GM06990 (cell line): ENCODE measurements at places on chromosomes 6 and 20.
A peak's percentile ranks its signal among the peaks of the same experiment; 100 is the strongest.

DNA sequence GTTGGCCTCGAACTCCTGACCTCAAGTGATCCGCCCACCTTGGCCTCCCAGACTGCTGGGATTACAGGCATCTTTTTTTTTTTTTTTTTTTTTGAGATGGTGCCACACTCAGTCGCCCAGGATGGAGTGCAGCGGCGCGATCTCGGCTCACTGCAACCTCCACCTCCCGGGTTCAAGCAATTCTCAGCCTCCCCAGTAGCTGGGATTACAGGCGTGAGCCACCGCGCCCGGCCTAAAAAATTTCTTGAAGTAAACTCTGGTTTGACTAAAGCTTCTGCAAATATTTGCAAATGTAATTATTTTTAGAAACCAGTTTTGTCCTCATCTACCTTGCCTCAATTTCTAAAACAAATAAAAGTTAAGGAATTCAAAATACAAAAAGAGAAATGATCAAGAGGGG, 1.2 kb downstream of the IBTK start:
- DNase-seq, result no peak

- no peak for DNase-seq
These were observed 36.5 kb downstream of the SNX14 start for GRCh38 chr6:85556992-85557668.

GRCh38 chr20:9031991-9032390, 36.9 kb upstream of the PLCB4 start:
- DNase-seq, result no peak

DNA sequence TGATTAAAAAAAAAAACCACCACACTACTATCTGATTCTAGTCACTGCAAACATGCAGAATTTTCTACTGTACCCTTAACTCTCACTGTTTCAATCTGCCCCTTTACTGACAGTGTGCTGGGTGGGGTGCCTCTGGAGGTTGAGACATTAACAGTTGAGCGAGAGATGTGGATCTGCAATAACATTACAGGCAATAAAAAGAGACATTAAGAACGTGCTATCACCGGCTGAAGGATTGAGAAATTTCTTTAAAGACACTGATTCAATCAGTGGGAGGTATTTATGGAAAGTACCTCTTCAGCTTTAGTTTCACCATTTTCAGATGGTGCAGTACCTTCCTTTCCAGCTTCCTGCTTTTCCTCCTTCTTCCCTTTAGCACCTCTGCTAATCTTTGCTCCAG, 32.5 kb downstream of the HMGN3 start:
- DNase-seq, result no peak

DNA sequence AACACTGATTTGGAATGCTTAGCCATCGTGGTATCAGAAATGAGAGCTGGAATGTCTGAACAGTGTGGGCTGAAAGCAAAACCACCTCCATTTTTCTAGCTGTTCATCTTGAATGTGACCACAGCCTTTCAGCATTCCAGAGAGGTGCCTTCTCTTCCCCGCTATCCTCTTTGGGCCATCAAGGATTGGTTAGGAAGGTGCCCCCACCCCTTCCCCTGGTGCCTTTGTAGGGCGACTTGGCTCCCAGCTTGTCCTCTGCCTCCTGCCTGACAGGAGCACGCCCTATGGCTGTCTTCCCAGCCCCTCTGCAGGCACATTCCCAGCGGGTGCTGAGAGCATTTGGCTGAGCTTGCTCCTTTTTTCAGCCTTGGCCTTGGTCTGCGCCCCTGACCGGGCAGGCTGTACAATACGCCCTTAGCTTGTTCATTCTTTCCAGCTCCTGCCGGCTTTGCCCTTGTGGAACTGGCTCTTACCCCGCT, 97.5 kb downstream of the ARMC2 start:
- no peak for DNase-seq

DNA sequence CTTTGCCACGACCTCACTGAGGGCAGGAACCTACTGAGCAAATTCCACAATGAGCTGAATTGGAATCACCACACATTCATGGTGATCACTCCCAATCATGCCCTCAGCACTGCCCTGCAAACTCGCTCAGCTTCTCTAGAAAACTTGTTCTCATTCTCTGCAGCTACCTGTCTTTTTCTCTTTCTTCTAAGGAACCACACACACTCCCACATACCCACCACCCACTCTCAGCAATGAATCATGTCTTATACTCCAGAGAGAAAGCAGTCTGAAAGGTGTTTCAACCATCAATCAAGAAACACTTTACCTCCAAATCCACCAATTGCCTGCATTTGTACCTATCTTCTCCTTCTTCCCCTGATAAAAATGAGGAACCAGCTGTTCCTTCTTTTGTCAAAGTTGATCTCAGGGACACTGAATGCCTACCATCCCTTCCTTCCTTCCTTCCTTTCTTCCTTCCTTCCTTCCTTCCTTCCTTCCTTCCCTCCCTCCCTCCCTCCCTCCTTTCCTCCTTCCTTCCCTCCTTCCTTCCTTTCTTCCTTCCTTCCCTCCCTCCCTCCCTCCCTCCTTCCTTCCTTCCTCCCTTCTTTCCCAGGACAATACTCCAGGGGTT, 84.6 kb upstream of the SGK1 start:
- DNase-seq, result no peak

GRCh38 chr6:127243501-127243900, 23.2 kb upstream of the RNF146 start:
- DNase-seq, result no peak

DNA sequence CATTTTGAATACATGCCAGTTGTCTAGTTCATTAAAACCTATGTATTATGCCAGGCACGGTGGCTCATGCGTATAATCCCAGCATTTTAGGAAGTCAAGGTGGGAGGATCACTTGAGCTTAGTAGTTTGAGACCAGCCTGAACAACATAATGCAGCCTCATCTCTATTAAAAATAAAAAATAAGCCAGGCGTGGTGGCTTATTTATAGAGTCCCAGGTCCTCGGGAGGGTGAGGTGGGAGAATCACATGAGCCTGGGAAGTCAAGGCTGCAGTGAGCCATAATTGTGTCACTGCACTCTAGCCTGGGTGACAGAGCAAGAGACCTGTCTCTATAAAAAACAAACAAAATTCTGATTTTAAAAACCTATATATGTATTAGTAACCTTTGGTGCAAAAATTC, 27.5 kb downstream of the ORC3 start:
- no peak for DNase-seq

DNA sequence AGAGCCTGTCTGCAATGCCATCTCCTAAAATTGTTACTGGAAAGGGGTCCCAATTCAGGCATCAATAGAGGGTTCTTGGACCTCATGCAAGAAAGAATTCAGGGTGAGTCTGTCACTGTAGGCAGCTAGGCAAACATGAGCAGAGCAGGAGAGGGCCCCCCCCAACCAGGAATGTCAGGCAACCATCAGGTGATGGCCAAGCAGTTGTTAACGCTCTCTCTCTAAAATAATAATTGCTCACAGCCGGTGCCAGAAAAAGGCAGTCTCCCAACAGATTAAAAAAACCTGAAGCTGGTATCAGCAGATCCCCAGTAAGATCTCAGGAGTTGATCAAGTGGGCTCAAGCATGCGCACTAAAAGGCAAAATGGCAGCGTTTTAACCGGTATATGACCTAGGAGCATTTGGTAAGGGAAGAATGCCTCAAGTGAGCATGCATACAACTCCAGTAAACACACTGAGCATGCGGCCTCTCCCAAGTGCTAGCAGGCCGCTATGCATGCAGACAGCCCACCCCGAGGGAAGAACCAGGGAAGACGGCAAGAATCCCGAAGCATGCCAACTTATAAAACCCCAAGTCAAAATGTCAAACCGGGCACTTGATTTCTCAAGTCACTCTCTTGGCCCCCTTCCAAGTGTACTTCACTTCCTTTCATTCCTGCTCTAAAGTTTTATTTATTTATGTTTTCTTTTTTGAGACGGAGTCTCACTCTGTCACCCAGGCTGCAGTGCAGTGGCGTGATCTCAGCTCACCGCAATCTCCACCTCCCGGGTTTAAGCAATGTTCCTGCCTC, 44.0 kb upstream of the RNGTT start:
- no peak for DNase-seq

- DNase-seq, result peak; percentile 76
These were observed 862.7 kb upstream of the FLRT3 start for GRCh38 chr20:15200147-15200565.

- peak; percentile 9 for DNase-seq
These were observed 511.8 kb upstream of the ZNF337 start for GRCh38 chr20:26208296-26209091.

- peak; percentile 0 for DNase-seq
These were observed 118.5 kb downstream of the GFRAL start for GRCh38 chr6:55445648-55446204.

DNA sequence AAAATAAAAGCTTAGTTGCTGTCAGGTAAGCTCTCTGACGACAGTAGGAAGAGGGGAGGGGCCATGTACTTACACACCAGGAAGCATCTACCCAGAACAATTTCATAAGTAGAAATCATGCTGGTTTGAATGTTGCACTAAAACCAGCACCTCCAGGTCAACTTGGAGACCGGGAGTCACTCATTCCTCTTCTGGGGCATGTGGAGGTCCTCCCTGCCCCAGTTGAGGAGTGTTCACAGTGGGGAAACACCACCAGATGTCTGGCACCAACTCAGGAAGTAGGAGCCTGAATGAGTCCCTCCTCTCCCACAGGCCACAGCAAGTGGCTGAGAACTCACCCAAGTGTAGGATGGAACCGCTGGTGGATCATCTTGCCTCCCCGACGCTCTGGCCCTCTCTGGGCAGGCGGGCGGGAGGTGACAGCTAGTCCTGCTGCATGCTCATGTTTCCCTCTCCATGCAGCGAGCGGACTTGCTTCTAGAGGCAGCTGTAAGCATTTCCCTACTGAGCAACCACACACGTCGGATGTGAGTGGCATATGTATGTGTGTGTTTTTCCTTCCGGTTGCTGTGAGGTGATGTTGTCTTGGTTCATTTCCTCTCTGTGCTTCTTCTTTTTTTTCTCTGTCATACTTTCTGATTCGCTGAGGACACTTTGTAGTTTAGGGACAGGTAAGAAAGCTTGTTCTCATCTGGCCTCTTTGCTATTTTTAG, 149.5 kb upstream of the NEDD9 start:
- DNase-seq, result peak; percentile 86

- DNase-seq, result peak; percentile 60
These were observed 7.0 kb downstream of the DYNLRB1 start for GRCh38 chr20:34522969-34523871.

DNA sequence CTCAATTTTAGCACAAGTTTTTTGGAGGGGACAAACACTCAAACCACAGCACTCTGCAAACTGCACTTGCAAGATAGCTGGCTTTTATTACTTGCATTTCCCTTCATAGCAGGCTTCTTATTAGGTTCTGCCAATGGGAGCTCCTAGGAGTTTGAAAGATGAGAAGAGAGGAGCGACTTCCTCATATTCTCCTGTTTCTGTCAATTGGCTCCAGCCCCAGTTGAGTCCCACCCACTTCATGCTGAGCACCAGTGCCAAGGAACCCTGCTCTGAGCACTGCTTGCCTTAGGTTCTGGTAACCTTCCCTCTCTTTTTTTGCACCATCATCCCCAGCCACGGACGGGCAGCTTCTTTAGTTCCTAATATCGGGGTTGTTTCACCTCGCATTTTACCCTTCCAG, 67.9 kb downstream of the PSMB1 start:
- DNase-seq, result no peak

DNA sequence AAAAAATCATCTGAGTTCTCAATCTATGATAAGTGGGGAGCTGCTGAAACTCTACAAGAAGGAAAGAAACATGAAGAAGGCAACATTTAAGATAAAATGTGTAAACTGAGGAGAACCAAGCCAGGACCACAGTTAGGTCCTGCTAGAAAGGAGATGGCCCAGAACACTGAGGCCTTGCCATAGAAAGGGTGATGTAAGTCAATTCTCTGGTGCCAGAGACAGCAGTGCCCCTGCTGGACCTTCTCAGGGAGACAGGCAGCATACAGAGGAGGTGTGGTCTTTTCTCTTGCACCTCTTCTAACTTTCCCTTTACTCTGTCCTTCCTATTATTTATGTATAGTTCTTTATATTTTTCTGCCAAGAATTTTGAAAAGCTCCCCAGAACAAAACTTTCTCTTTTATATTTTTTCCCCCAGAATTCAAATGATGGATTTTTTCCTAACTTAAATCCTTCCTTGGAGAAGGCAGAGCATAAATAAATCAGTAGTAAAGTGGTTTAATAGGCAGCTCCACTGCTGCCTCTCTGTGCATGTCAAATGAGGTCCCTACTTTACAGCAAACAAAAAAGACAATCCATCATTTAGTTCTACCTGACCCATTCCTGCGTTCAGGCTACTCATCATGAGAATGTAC, 9.0 kb downstream of the UQCC2 start:
- DNase-seq, result no peak

DNA sequence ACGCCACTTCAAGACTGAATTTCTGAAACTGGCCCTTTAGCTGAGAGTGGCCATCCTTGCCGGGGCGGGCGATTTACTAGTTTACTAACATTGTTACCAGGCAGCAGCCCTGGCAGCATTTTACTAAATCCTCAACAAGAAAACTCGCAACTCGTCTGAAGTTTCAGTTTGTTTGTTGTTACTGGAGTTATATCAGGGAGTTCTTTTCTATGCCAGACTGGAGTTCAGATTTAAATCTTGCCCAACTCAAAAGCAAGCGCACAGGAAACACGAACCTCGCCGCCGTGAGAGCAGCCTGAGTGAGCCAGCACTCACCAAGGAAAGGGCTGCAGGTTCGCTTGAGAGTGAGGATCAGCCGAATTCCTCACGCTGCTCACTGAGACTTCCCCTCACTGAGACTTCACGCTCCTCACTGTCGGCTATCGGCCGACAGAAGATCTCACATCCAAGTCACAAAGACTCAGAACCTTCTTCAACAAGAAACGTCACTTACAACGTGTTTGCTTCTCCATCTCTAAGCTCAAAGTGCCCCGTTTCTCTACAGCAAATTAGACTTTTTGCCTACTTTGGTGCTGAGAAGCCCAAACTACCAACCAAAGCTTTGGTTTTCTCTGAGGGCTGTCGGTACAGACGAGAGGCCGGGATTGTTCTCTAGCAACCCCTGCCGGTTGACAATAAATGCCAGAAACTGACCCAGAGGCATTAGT, 78.9 kb downstream of the OLIG3 start:
- peak; percentile 34 for DNase-seq

GRCh38 chr6:44176762-44177509, 18.3 kb downstream of the CAPN11 start:
- peak; percentile 70 for DNase-seq

DNA sequence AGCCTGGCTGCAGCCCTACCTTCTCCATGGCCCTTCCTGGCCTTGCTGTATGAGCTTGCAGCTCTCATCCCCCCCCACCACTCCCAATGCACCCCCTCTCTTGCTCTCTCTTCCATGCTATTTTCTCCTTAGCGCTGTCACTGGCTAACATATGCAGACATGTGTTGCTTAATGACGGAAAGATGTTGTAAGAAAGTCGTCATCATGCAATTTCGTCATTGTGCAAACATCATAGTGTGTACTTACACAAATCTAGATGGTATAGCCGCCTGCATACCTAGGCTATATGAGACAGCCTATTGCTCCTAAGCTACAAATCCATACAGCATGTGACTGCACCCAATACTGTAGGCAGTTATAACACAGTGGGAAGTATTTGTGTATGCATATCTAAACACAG, 27.0 kb downstream of the ANGPT4 start:
- no peak for DNase-seq

GRCh38 chr20:3080939-3081388, 3.6 kb downstream of the AVP start:
- no peak for DNase-seq
